Suprapubic skin (tissue), 4 donors: ENCODE measurements at places on chromosomes 2 and 18. TPM values are rescaled to one million over a fixed set of nuclear protein-coding genes. Genes with fewer than 3 reads are reported as not detected.

VWC2L gene
- total RNA-seq, result not detected

NEU4 gene
- total RNA-seq, result not detected

CCDC68 gene
- total RNA-seq, result 0.78 TPM

RAB27B gene
- total RNA-seq, result 19.8 TPM

ACVR1C gene
- total RNA-seq, result 0.64 TPM

SULT1C2 gene
- total RNA-seq, result not detected

DOCK10 gene
- total RNA-seq, result 11.7 TPM

FAM237A gene
- total RNA-seq, result not detected

IL1F10 gene
- 23.2 TPM for total RNA-seq

CD207 gene
- total RNA-seq, result 43.4 TPM

LYG2 gene
- total RNA-seq, result not detected

CABYR gene
- 3.6 TPM for total RNA-seq

TTC27 gene
- total RNA-seq, result 32.7 TPM

TLX2 gene
- 0.56 TPM for total RNA-seq
